ENCODE measurements at places on chromosomes 12 and 14.

DNA sequence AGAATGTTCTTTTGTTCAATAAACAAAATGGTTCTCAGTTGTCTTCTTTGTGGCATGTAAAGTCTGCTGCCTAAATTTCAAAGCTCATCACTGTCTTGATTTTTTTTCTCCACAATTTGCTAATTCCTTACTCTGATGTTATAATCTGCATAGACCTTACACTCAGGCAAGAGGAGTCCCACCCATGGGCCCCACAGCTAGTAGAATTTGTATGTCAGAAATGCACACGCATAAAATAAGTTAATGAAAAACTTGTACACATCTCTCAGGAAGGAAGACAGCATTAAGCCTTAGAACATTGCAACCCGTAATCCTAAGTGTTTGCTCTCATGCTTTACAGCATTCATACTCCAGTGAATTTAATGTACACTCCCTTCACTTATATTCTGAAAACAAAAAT, 280.8 kb downstream of the ATXN7L3B start:
- no peak for DNase-seq

DNA sequence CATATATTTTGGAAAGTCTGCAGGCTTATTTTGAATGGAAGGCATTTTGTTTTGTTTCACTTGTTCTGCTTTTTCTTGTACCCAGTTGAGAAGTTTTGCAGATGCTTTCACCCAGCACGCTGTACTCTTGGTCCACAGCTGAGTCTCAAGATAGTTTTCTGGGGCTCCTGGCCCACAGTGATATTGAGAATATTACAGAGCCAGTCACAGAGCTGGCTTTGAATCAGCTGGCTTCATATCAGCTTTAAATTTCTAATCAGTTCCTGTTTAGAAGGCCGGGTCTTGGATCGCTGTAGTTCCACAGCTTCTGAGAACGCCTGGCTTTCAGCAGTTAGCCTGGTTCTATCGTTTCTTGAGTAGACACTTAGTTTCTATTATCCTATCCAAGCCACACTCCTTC, 32.5 kb upstream of the PARP11 start:
- no peak for DNase-seq

- DNase-seq, result no peak
These were observed at the start of gene GPR65 for GRCh38 chr14:88005050-88005481. Gene GPR65 (plus strand): TSS chr14:88005135. CDS start chr14:88010848, 5,713 bp downstream.

DNA sequence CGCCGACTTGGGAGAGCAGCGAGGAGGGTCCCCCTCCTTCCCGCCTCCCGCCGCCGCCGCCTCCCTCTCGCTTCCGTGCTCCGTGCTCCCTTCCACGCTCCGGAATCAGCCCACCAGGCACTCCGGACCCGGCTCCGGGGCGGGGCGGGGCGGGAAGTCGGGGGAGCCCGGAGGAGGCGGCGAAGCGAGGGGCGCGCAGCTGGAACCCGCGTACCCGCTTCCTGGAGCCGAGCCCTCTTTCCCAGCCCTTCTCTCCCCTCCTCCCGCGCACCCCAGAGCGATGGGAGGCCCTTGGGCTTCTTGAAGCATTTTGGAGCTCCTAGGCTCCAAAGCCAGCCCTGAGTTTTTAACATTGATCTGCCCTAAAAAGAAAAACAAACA, at the start of gene SYNDIG1L:
Gene SYNDIG1L, minus strand, starts transcription at position 9 of the 381 bp plus-strand sequence. CDS start 16,466 bp downstream, outside the sequence.
- DNase-seq, result no peak

DNA sequence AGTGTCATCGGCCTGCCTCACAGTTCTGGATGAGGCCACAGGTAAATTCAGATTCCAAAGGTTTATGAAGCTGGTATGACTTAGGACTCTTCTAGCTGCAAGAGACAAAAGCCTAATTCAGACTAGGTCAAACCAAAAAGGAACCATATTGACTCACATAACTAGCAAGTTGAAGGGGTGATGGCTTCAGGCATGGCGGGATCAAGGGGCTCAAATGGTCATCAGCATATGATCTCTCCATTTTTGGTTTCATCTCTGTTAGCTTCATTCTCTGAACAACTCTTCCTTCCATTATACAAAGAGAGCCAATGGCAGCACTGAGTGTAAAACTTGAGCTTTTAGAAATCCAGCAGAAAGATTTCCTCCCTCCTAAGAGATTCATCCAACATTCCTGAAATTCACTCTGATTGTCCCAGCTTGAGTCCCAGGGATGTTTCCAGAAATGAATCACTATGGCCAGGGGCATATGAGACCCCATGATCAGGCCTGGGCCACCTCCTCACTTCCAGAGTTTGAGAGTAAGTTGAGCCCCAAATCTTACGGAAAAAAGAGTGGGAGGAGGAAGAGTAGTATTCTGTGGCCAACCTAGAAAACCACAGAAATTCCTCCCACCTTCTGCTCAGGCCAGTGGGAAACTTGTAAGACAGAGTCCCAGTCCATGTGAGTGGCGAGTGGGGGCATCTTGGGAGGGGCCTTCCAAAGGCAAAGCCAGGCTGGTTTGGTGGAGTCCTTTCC, 2.0 kb upstream of the MAP1LC3B2 start:
- no peak for DNase-seq

GRCh38 chr12:99911967-99912366, 72.8 kb downstream of the ANKS1B start:
- DNase-seq, result no peak

- no peak for DNase-seq
These were observed 7.6 kb downstream of the AJUBA start for GRCh38 chr14:22974530-22975313.

DNA sequence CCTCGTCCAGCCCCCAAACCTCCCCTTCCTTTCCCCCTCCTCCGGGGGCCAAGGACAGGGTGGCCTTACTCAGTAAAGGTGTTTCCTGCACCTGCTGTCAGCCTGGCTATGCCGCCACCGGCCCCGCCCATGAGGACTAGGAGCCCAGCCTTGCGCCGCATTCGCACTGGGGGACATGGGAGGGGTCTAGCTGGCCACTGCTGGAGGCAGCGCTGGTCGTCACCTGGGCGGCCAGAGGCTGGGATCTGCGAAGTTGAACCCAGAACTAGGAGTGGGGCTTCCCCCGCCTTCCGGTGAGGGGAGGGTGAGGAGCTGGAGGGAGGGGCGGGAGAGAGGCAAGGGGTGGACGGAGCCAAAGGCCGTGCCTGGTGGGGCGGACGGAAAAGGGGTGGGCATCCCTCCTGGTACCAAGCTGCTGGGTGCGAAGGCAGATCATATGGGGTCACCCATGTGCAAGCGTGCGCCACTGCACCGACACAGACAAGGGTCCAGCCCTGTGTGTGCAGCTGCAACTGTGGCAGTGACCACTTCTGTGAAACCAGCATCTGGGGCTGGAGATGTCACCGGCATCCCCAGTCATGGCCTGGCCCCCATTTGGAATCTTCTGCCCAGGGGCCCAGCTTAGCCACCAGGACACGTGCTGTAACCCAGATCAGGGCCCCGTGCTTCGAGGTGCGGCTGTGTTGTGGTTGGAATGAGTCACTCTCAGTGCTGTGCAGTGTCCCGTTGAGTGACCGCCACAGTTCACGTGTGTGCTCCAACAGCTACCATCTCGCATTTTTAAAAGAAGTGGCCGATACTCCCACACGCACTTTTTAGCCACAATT, 8.5 kb downstream of the AMN start:
- DNase-seq, result no peak

- no peak for DNase-seq
These were observed 202.5 kb downstream of the CACNA1C start for GRCh38 chr12:2255311-2255710.

DNA sequence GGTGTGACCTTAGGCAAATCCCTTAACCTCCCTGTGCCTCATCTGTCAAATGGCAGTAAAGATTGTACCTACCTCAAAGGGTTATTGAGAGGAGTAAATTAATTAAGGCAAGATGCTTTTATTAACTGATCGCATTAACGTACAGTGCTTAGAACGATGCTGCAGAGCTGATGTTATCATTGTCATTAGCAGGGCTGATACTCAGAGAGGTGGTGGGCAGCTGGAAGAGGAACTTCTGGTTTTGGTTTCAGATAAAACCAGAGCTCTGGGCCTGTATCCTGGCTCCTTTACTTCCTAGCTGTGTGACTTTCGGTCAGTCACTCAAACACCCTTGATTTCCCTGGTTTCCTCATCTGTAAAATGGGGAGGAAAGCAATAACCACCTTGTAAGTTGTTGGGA, 55.1 kb downstream of the CALM1 start:
- no peak for DNase-seq

- DNase-seq, result no peak
These were observed 1472.5 kb upstream of the SEL1L start for GRCh38 chr14:83006121-83006670.

GRCh38 chr14:69948351-69948750, 69.1 kb downstream of the SMOC1 start:
- DNase-seq, result no peak

DNA sequence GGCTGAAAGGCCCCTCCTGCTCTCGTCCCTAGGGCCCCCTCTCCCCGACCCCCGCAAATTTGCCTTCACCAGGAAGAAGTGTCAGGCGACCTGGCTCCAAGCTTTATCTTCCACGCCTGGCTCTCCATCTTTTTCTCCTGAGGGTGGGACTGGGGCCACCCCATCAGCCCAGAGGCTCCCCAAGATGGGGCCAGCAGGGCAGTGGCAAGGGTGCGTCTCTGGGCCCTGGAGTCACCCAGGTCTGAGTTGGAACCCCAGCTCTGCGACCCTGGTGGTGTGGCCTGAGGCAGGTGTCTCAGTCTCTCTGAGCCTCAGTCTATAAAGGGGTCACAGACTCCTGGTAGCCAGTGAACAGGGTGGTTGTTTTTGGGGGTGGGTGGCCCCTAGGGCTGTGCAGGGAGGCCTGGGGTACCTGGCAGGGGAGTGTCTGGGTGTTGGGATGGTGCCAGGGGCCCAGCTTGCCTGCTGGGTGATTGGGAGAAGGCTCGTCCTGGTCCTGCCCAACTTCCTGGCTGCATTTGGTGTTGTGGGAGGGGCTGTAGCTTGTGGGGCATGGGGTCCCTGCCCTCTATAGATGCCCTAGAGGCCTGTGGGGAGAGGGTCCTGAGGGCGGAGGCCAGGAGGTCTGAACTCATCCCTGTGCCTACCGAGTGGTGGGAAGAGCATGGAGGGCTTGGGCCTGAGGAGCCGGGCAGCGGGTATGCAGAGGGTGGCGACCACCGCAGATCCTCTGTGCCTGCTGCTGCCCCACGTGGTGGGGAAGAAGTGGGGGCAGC, 7.6 kb downstream of the KIF26A start:
- DNase-seq, result no peak

- no peak for DNase-seq
These were observed 345.0 kb downstream of the SLC16A7 start for GRCh38 chr12:59940631-59941342.

DNA sequence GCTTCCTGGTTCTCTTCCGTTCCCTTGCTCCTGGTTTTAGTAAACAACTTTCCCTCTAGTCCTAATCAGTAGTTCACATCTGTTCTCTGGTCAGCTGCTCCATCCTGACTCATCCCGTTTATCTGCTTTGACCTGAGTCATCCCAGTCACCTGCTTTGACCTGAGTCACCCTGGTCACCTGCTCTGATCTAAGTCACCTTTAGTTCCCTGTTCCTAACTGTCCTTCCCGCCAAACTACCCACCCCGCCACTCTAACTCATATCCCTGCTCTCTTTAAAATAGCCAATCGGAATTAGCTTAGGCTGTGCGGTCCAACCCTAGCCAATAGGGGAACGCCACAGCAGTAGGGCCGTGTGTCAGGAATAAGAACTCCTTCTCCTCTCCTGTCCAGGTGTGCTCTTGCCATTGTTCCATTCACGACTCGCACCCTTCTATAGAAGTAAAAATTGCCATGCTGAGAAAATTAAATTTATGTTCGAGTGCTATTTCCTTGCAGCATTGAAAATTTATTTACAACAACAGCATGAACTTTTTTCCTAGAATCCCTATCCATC, 3.1 kb upstream of the ANKRD33 start:
- DNase-seq, result no peak

DNA sequence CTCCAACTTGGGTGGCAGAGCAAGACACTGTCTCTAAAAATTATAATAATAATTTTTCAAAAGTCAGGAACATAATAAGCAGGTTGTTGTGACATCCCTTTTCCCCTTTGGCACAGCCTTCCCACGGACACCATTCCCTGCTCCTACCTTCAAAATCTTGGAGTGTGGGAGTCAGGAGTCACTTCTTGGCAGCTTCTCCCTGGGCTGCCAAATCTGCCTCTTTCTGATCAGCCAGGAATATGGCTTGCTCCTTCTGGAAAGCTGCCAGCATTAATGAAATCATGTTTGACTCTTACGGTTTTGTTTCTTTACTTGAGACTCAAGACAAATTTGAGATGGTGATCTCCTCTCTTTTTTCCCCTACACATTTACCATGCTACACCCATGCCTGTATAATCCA, 391.4 kb upstream of the SYT1 start:
- DNase-seq, result no peak

DNA sequence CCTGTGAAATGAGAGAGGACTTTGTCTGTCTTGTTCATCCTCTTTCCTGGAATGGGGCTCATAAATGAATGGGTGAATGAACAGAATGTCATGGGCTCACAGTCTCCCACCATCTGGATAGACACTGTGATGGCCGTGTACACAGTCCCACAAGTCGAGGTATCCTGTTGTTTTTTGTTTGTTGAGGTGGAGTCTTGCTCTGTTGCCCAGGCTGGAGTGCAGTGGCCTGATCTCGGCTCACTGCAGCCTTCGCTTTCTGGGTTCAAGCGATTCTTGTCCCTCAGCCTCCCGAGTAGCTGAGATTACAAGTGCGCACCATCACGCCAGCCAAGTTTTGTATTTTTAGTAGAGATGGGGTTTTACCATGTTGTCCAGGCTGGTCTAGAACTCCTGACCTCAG, 16.1 kb upstream of the PLA2G1B start:
- no peak for DNase-seq

- DNase-seq, result no peak
These were observed 906 bp upstream of the ACADS start for GRCh38 chr12:120724720-120725119.

DNA sequence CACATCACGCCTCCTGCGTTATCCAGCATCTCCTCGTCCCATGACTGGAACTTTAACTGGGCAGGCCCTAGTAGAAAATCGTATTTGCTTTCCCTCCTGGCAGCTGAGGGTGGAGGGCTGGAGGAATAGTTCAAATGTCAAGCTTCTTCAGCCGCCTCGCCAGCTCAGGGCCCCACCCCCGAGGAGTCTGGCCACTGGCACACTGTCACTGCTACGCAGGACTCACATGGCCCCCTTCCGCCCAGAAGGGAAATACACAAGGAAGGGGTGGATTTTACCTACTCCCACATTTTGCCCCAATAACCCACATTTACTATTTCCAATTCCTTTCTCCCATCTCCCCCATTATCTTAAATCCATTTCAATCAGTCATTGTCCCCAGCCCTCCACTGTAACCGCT, 8.6 kb downstream of the SLC6A13 start:
- no peak for DNase-seq

DNA sequence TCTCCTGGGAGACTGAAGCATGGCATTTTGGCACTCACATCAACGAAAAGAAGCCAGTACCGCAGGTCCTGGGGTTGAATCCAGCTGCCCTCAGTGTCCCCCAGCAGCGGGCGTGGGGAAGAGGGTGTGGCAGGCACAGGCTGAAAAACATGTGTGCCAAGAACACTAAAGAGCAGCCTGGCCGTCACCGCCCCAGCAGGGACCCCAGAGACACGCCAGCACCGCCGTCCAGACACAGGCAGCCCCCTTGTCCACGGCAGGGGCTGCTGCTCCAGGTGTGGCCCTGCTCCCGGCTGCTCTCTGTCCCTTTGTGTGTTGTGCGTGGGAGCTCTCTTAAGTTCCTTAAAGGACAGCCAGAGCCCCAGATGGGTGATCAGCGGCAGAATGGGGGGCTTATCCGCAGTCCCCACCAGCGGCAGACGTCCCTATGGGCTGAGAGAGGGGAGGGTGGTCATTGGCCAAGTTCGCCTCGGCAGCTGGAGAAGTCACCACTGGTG, 556 bp downstream of the PHETA1 start:
- no peak for DNase-seq

All from fibroblast of skin of left quadriceps (primary cell).